ENCODE measurements at places on chromosomes 12 and 14. TPM values are rescaled to one million over a fixed set of nuclear protein-coding genes. Genes with fewer than 3 reads are reported as not detected.
A peak's percentile ranks its signal among the peaks of the same experiment; 100 is the strongest.

DNA sequence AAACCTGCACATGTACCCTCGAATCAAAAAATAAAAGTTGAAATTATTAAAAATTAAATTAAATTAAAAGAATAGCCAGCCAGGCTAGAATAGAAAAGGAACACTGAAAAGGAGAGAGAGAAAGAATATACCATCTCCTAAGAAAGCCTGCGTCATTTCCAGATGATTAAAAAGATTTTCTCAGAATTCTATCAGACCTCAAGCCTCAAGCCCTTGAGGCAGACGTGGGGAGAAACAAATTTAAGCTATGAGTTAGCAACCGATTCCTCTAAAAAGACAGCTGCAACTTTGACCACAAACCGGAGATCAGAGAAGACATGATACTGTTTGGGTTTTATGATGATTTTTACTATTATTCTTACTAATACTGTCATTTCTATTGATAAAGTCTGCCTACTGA lies 138.3 kb downstream of the KSR2 start:
- DNase-seq: no peak

- no peak for DNase-seq
Observed at GRCh38 chr14:32947792-32948191, 9.1 kb downstream of the NPAS3 start.

GRCh38 chr12:96710127-96710745 lies 196.8 kb upstream of the NEDD1 start:
- no peak for DNase-seq

HOXC9 gene
- not detected for total RNA-seq

SERPINA12 gene
- total RNA-seq: not detected

GRCh38 chr14:93729993-93730392 lies 58.3 kb downstream of the PRIMA1 start:
- no peak for DNase-seq

DNA sequence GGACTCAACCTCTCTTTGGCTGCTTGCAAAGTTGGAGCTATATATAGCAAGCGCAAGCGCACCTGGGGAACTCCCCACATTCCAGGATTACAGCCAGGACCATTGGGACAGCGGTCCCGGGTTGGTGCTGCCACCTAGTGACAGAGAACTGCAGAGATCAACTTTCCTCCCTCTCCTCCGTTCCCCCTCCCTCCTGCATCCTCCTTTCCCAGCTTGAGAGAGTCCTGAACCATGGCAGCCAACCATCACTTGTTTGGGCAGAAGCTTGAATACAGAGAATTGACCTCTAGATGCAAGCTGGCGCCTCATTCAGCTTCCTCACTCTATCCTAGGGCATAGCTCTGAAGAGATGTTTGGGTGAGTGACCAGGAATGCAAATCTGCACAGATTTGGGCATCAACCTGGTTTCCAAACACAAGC lies 17.4 kb upstream of the FLVCR2 start:
- DNase-seq: peak; percentile 56

GRCh38 chr12:13130981-13131380 lies 27.5 kb upstream of the GSG1 start:
- DNase-seq: no peak

KIF5A gene
- 1.2 TPM for total RNA-seq

DNA sequence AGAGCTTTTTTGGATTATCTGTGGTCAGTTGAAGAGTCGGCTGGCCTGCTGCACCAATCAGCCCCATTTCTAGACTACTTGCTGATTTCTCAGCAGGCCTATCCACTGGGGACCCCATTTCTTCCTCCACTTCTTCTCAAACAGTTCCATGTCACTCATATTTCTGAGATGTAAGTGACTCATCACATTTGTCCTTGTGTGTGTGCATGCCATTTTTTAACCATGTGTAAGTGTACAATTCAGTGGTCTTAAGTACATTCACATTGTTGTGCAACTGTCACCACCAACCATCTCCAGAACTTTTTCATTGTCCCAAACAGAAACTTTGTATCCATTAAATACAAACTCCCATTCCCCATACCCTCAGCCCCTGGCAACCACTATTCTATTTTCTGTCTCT lies 14.2 kb downstream of the TMEM229B start:
- no peak for DNase-seq

NINJ2 gene
- 5.4 TPM for total RNA-seq

DNA sequence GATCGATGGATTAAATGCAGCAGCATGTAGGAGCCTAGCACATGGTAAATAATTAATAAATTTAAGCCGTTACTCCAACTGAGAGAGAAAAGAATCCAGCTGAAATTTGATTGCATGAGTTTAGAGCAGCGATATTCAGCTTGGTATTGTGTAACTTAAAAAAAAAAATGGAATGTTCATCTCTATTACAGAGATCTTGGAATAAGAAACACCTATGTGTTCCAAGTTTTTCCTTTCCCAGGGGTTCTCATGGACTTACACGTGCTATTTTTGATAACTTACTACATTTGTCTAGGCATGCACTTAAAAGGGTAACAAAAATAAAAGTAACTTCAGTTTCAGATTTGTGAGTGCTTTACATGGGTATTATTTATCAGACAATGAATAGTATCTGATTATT lies 122.8 kb downstream of the RASSF9 start:
- no peak for DNase-seq

DNA sequence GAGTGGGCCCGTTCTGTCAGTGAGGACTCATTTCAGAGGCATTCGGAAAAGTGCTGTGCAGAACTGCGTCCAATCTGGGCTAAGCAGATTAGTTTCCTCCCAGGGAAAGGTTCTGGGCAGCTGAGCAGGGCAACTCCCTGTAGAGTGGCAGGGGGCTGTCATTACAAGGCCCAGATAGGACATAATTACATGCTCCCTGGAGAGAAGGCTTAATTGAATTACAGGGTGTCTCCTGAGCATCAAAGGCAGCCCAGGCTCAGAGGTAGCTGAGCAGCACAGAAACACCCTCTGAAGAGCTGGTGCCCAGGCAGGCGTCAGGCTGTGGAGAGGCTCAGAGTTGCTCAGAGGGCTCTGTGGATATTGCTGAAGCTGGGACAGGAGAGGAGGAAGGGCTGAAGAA lies 36.0 kb downstream of the SLC8A3 start:
- DNase-seq: no peak

DNA sequence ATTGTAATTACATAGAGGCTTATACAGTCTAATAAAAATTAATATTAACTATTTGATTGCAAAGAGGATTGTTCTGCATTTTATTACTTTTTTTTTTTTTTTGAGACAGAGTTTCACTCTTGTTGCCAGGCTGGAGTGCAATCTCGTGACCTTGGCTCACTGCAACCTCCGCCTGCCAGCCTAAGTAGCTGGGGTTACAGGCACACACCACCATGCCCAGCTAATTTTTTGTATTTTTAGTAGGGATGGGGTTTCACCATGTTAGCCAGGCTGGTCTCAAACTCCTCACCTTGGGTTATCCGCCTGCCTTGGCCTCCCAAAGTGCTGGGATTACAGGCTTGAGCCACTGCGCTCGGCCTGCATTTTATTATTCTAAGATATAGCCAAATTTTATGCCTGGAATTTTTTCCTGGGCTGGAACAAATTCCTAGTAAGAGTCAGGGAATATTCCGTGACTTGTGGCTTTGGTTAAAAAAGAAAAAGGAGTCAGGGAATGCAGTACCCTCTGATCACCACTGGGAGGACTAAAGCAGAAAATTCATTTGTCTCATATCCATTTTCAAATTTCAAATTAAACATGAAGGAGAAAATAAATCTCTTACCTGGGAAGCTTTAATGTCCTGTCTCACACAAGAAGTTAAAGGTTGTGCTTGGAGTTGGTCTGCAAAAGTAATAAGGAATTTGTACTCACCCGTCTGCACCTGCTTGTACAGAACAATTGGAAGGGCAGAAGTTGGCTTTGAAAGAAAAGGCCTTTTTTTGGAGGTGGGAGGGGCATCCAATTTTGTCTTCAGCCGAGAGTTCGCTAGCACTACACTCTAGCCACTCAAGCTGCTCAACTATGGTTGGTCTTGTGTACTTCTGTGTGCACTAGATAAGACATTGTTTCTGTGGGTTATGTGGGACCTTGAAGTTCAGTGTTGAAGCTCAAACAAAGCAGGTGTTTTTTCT lies 8.7 kb downstream of the MARK3 start:
- no peak for DNase-seq

DNA sequence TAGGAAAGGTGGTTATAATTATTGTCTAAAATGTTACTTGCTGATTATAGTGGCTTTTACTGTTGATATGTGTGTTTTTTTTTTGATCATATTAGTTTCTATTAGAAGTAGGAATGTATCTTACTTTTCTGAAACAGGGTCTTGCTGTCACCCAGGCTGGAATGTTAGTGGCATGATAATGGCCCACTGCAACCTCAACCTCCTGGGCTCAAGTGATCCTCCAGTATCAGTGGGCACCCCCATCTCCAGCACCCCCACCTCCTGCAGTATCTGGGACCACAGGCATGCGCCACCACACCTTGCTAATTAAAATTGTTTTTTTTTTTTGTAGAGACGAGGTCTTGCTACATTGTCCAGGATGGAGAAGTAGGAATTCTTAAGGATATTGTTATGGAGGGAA lies 11.3 kb downstream of the ATF1 start:
- no peak for DNase-seq

GRCh38 chr12:40261937-40262336 lies 37.1 kb downstream of the LRRK2 start:
- no peak for DNase-seq

- peak; percentile 29 for DNase-seq
Observed at GRCh38 chr12:51818566-51819300, 29.8 kb downstream of the FIGNL2 start.

DCP1B gene
- total RNA-seq: 13.6 TPM

SSTR1 gene
- total RNA-seq: 1.2 TPM

- DNase-seq: no peak
Observed at GRCh38 chr12:7439579-7440505, 4.1 kb downstream of the CD163L1 start.

GRCh38 chr14:21063479-21063878 lies 5.9 kb downstream of the RNASE8 start:
- DNase-seq: no peak

NFATC4 gene
- total RNA-seq: 95.6 TPM

GRCh38 chr12:13784504-13784903 lies 196.9 kb downstream of the GRIN2B start:
- DNase-seq: no peak

DNA sequence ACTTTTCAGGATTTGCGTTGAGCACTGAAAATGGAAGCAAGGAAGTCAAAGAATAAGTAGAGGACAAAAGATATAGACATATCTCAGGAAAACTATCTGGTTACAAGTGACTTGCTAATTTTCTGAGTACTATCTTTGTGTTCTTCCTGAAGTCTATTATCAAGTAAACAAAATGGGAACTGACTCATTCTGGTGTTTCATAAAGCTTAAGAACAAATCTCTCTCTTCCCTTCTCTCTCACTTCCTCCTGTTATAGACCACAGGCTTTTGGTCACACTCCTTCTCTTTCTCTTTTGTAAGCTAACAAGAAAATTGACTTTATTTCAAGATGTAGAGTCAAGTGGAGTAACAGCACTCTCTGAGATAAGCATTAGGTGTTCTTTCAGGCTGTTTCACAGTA lies 406.6 kb upstream of the SYT1 start:
- no peak for DNase-seq

KRT82 gene
- not detected for total RNA-seq

DNA sequence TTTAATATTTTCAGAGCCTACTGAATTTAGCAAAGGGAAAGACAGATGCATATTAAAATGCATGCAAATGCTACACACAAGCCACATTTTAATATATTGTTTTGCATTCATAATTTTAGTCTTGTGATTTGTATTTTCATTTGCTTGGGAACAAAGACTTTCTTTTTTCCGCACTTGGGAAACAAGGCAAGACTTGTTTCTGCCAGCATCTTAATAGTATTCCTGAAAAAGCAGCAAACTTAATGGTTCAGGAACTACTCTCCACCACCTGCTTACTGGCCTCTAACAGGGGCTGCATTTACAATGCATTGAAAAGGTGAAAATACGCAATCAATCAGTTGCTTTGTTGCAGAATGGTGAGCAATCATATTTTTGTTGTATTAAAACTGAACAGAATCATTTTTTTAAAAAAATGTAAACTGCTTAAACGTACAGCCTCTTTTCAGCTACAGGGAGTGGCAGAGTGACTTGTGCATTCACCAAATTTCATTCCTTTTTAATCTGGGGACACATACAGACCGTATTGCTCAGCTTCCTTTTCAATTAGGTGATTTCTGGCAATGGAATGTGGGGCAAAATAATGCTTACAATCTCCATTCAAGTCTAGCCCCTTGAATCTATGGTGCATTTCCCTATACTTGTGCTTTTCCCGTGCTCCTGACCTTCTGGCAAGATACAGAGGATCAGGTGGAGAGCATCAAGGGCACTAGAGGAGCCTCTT lies 144.1 kb upstream of the BTG1 start:
- DNase-seq: no peak

GNPTAB gene
- 31.4 TPM for total RNA-seq

DNA sequence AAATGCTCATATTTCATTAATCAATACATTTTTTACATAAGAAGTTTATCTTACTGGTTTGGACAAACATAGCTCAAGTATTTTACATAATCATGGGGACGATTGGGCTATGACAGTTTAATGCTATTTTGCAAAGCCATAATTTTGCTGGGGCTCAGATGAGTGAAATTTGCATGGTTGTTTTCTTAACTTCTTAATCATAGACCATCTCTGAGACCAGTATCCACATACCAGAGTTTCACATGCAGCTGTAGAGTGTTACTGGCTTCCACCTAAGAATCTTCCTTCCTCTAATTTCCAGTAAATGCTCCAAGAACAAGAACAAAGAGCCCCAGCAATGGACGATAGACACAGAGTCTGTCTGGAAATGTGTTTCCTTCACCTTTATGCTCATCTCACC lies 303.0 kb upstream of the TMEM132C start:
- no peak for DNase-seq

- DNase-seq: no peak
Observed at GRCh38 chr12:65597527-65597926, 226.8 kb upstream of the HMGA2 start.

DNA sequence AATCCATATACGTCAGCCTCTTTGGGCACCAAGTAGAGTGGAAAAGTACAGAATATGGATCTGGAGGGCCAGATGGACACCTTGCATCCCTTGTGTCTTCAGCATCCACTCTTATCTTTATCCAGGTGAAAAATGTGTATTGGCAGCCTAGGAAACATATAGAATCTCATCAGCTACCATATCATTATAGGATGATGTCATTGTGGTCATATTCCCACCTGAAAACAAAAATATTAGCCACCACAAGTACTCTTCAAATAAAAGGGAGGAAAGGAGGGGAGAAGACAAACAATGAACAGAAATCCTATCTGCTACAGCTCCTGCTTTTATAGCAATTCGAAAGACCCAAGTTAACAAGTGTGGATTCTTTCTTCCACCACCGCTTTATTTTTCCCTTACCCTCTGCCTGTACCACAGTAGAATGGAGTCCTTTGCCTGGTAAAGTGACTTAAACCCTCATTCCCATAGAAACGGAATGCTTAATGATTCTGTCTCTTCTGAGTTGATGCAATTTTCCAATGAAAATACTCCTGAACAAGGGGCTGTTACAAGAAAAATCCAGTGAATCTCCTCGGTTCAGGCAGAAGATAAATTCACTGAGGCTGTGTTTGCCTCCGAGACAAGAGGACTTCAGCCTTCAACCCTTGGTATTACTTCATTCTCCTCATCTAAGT lies 13.8 kb upstream of the IL26 start:
- no peak for DNase-seq

Data from uterus (tissue), 4 donors.